SJCRH30 (cell line): ENCODE measurements at places on chromosomes 2 and 18. TPM values are rescaled to one million over a fixed set of nuclear protein-coding genes. Genes with fewer than 3 reads are reported as not detected.

CYP1B1 gene
- total RNA-seq = not detected in 2 replicates

GRCh38 chr2:28544922-28545589 is 49.2 kb downstream of the PLB1 start:
- peaks cover 25% of the 10 kb centered on the region for H3K4me1 ChIP-seq
- H3K27me3 ChIP-seq = no peaks in the 10 kb centered on the region
- H3K36me3 ChIP-seq = no peaks in the 10 kb centered on the region
- no peak overlapping the region for H3K27ac ChIP-seq
- no peak overlapping the region for H3K4me3 ChIP-seq

AMER3 gene
- total RNA-seq = not detected in 2 replicates

PID1 gene
- total RNA-seq = 6.3 and 6.6 TPM in 2 replicates

DNA sequence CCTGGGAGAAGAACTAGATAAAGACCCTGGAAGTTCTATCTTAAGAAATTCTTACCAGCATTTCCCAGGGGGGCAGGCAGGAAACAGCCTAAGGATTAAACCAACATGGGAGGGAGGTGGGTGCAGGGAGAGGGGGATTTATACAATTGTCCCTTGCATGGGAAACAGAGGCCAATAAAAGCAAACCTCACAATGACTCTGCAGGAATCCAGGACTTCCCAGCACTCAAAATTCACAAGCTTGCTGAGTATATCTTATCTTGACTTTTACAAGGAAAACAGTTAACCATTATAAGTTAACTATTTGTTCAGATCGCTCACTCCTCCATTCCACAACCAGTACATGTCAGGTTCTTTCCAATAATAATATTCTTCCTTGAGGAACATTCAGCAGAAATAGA is 241.3 kb downstream of the MREG start:
- DNase-seq = no peak
- no peaks in the 10 kb centered on the region for H3K27me3 ChIP-seq
- no peak overlapping the region for H3K27ac ChIP-seq

DNA sequence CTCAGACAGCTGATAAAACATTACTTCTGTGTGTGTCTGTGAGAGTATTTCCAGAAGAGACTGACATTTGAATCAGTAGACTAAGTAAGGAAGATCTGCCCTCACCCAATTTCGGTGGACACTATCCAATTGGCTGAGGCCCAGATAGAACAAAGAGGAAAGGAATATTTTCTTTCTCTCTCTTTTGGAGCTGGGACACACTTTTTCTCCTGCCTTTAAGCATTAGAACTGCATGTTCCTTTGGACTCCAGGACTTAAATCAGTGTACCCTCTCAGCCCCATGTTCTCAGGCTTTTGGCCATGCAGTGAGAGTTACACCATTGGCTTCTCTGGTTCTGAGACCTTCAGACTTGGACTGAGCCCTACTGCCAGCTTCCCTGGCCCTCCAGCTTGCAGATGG is 3.3 kb upstream of the SRBD1 start:
- H3K4me1 ChIP-seq = peaks cover 17% of the 10 kb centered on the region
- H3K27ac ChIP-seq = no peak overlapping the region
- no peak overlapping the region for H3K4me3 ChIP-seq

ABCG5 gene
- not detected in 2 replicates for total RNA-seq

ACMSD gene
- total RNA-seq = not detected in 2 replicates

DNA sequence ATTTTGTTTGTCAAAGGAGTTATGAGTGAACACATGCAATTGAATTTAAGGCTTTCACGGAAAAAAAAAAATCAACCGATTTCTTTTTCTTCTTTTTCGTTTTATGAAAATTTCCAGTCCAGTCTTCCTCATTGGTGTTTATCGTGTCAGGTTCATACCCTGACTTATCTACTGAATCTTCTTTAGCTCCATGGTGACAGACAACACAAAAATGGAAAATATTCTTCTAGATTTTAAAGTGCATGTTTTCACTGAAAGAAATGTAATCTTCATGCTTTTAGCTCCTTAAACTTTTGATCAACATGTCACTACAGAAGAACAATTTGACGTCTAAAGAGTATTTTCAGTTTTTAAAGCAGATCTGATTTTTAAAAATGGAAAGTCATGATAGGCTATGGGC is 14.7 kb downstream of the KCNE4 start:
- H3K4me3 ChIP-seq = no peak overlapping the region
- H3K27me3 ChIP-seq = no peaks in the 10 kb centered on the region; the same call in 1 of the 2 replicates
- H3K36me3 ChIP-seq = no peaks in the 10 kb centered on the region
- H3K4me1 ChIP-seq = no peaks in the 10 kb centered on the region

- peak overlapping the region; percentile 90 for H3K27ac ChIP-seq
- H3K4me3 ChIP-seq = peak overlapping the region; percentile 0; the same call in 1 of the 2 replicates
- peak; percentile 21 for DNase-seq
- no peaks in the 10 kb centered on the region for H3K36me3 ChIP-seq
Observed at GRCh38 chr2:209525834-209526281, 102.0 kb downstream of the MAP2 start.
